HT-29 (cell line): ENCODE measurements at places on chromosomes 13 and 19. TPM values are rescaled to one million over a fixed set of nuclear protein-coding genes. Genes with fewer than 3 reads are reported as not detected.
A peak's percentile ranks its signal among the peaks of the same experiment; 100 is the strongest.

DNA sequence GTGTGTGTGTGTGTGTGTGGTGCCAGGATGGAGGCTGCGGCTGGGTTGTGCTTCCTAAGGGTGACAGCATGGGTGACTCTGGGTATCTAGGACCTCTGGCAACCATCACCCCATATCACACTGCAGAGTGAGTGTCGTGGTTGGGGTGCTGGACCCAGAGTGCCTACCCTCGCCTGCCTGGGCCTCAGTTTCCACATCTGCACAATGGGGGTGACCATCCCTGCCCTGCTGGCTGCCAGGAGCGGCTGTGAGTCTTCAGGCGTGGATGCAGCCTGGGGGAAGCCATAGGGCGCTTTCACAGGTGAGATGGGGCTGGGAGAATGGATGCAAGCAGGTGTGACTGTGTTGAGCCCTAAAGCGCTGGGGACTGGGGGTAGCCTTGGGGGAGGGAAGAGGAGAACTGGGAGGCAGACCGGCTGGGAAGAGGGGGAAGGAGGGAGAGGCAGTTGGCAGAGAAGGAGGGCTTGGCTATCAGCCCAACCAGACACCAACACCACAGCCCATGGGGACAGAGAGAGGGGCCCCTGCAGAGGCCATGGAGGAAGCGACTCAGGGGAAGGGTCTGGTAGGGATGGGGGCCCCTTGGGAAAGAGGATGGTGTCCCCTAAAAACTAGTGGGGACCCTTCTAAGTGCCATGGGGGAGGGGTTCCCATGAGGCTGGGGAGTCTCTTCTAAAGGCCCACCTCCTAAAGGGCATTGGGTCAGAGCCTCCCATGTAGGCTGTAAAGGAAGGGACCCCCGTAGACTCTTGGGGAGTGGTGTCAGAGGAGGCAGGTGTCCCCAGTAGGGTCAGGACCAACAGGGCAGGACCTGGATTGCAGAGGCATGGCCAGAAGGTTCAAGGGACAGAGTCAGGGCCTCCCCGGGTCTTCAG is 1.7 kb downstream of the PLPPR2 start:
- no peak for DNase-seq

DNA sequence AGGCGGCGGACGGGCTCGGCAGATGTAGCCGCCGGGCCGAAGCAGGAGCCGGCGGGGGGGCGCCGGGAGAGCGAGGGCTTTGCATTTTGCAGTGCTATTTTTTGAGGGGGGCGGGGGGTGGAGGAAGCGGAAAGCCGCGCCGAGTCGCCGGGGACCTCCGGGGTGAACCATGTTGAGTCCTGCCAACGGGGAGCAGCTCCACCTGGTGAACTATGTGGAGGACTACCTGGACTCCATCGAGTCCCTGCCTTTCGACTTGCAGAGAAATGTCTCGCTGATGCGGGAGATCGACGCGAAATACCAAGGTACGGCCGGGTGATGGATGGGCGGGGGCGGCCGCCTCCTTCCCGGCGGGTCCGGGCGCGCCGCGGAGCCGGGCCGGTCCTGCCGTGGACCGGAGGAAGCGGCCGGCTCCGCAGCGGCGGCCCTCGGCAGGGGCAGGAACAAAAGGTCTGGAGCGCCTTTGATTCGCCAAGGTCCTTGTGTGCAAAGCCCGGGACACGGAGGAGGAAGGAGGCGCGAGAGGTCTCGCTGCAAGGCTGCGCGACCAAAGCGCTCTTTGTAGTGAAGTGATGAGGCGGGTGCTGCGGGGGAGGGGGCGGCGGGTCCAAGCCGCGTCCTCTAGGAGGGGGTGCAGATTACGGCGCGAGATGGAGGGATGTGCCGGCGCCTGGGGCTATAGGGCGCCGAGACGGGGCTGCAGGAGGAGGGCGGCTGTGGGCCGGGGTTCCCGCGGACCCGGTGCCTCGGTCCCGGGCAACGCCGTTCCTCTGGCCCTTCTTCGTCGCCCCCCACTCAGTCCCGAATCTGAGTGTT is 689 bp downstream of the ING1 start:
- DNase-seq, result peak; percentile 50

- DNase-seq, result no peak
Measured at GRCh38 chr13:110351636-110352420, 44.7 kb downstream of the COL4A2 start.

GRCh38 chr19:55559684-55560083 is 14.3 kb upstream of the SBK3 start:
- no peak for DNase-seq

GTF2F1 gene
- 37.0 and 40.9 TPM in 2 replicates for total RNA-seq
